NCI-H460 (cell line): ENCODE measurements at places on chromosomes 2 and 18. TPM values are rescaled to one million over a fixed set of nuclear protein-coding genes. Genes with fewer than 3 reads are reported as not detected.

Gene NTSR2
- total RNA-seq = not detected in 2 replicates

- no peak for DNase-seq
Measured at GRCh38 chr2:3253913-3254441, 123.6 kb downstream of the EIPR1 start.

- no peak for DNase-seq
Measured at GRCh38 chr2:50840341-50841124, 191.4 kb downstream of the NRXN1 start.

GRCh38 chr18:61955644-61956043 is 62.8 kb upstream of the RNF152 start:
- DNase-seq = no peak

Gene ACADL
- total RNA-seq = 0.32 and 0.66 TPM in 2 replicates

DNA sequence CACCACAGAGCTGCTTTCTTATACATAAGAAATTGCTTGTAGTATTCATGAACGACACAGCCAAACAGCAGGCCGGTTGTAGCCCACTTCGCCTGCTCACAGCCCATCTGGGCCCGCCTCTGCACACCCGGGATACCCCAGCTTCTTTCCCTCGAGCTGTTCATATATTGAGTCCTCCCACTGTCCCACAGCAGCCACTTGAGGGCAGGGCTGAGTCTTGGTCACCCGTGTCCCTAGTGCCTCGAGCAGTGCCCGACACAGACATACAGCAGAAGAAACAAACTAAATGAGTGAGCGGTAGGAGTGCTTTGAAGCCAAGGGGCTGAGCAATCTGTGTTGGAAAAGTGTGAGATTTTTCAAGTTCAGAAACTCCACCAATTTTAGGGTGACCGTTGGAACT is 251.4 kb downstream of the KLHL29 start:
- DNase-seq = no peak
